ENCODE measurements at places on chromosomes 11 and 22.
A peak's percentile ranks its signal among the peaks of the same experiment; 100 is the strongest.

GRCh38 chr11:45444796-45445195 is 158.7 kb upstream of the SYT13 start:
- DNase-seq = no peak

- DNase-seq = no peak
These were observed 83.1 kb upstream of the SLC5A12 start for GRCh38 chr11:26805001-26805400.

- no peak for DNase-seq
These were observed 511 bp downstream of the DGKZ start for GRCh38 chr11:46347637-46348311.

GRCh38 chr22:28761449-28761755 is 11.1 kb upstream of the CCDC117 start:
- DNase-seq = no peak

- peak; percentile 34 for DNase-seq
These were observed 23.2 kb downstream of the CAPN1 start for GRCh38 chr11:65204646-65205601.

All from NCI-H2081 (cell line).